Lower lobe of right lung (tissue), 2 donors: ENCODE measurements at places on chromosomes 11 and 22.

DNA sequence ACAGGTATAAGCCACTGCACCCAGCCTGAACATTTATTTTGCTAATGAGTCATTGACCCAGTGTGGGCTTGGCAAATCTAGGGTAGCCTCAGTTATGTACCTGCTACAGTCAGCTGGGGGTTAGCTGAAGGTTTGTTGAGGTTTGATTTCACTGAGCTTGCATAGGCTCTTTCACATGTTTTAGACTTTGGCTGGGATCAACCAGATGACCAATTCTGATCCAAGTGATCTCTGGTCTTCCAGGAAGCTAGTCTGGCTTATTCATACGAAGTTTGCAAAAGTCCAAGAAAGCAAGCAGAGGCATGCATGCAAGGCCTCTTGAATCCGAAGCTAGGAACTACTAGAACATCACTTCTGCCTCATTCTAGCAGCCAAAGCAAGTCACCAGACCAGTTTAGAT is 21.0 kb downstream of the SERPING1 start:
- no peak for DNase-seq

DNA sequence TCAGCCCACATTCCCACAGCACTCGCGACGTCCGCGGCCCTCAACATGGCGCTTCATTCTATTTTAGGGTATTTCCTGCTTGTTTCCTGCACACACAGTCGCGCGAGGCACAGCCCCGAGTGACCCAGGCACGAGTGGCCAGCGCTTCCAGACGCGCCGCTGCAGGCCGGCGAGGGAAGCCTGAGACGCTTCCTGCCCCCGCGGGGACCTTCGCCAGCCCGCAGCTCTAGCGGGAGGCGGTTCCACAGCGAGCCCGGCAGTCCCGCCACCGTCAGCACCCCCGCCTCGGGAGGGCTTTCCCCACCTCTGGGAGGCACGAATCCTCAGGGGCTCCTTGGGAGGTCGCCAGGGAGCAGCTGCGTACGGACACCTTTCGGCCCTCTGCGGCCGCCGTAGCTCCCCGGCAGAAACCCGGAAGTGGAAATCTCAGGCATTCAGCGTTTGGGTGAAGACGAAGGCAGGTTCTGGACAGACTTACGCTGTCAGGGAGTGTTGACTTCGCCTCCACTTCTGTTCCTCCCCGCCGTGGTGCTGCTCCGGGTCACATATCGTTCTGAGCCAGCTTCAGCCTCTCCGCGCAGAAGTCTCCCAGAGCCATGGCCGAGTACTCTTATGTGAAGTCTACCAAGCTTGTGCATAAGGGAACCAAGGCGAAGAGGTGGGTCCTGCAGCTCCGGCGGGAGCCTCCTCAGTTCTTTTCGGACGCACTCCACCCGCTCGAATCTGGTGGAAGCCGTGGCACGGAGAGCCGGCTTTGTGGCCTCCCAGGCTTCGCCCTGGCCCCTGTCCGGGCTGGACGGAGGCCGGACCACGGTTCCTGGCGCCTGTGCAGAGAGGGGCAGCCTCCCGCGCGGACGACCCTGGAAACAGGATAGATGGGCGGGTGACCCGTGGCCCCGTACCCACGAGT is 2925.9 kb upstream of the OR11H1 start:
- DNase-seq = peak; percentile 64

GRCh38 chr11:73856031-73856567 is 20.5 kb downstream of the COA4 start:
- no peak for DNase-seq

DNA sequence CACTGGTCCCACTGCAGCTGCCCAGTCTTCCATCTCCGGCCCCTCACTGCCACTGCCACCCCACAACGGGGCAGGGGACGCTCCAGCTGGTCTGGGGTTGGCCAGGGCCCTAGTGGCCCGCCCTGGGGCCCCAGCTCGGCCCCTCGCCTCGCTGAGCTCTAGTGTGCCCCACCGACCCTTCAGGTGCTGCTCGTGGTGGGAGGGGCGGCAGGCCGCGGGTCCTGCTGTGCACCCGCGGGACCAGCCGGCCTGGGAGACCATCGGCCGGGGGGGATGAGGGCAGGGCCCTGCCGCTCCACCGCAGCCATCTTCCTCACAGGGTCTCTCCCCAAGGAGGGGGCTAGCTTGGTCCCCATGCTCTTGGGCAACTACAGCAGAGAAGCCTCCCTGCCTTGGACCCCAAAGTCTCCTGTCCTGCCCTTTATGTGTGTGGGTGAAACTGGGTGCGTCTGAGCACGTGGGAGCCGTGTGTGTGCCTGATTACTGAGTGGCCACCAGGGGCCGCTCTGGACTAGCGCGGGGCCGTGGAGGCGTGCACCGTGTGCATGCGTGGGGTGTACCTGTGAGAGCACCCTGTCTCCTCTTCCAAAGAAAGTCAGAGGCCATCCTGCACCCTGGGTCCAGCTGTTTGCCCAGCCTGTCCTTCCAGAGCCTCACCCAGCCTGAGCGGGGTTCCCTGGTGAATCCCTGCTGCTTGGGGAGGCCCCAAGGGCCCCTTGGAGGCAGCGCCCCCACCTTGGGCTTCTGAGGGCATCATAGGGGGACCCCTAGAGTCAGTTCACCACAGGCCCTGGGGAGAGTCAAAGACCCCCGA is 6.0 kb upstream of the ACR start:
- peak; percentile 52 for DNase-seq

DNA sequence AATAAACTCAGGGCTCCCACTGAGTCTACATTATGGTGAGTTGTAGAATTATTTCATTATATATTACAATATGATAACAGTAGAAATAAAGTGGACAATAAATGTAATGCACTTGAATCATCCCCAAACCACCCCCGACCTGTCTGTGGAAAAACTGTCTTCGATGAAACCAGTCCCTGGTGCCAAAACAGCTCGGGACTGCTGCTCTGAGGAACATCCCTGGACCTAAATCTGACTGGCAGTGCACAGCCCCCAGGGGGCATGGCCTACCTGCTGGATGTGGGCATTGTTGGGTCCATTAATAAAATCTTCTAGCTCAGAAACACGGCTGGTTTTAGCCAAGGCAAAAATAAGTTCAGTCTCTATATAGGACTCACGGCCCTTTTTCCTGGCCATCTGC is 29.3 kb upstream of the SLC25A1 start:
- DNase-seq = no peak

GRCh38 chr11:57792060-57792541 is 30.5 kb downstream of the CTNND1 start:
- peak; percentile 95 for DNase-seq

DNA sequence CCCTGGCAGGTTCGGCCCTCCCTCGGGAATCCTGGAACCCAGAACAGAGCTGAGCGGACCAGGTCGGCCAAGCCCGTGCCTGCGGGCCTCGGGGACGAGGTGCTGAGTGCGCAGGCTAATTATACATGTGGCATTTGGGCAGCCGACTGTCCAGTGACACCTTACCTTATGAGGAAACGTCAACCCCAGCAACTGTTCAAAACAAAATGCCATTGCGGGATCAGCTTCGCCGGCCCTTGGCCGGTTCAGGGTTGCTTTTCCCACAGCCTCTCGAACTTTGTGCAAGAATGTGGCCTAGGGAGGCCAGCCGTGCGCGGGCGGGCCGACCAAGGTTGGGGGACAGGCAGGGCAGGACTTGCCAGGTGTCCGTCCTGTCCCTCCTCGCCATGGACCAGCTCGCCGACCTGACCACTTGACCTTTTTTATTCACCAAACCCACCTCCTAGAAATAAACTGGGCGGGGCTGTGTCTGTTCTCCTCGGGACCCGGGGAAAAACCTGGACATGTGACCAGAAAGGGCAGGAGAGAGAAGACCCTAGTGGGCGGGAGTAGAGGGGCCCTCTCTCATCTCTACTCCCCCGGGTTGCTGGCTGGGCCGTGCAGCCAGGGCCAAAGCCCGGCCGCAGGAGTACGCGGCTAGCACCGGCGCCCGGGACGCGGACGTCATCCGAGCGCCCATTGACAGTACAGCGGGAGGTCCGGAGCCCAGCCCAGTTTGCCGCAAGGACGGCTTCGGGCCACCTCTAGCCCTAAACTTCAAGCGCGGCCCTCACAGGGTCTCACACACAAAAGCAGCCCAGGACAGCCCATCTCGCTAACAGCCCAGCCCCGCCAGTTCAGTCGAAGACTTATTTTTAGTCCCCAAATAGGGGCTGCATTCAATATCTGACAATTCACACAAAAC is 134.3 kb upstream of the C11orf58 start:
- DNase-seq = peak; percentile 60

- DNase-seq = no peak
Measured at GRCh38 chr11:65035579-65035978, 5.4 kb upstream of the SAC3D1 start.

GRCh38 chr11:111990381-111990780 is 34.8 kb upstream of the DLAT start:
- no peak for DNase-seq

GRCh38 chr22:44446483-44446882 is 51.5 kb downstream of the RTL6 start:
- no peak for DNase-seq

GRCh38 chr22:19292458-19293230 is 1.1 kb upstream of the CLTCL1 start:
- peak; percentile 45 for DNase-seq

- no peak for DNase-seq
Measured at GRCh38 chr11:32831221-32831620, 1.5 kb downstream of the PRRG4 start.

DNA sequence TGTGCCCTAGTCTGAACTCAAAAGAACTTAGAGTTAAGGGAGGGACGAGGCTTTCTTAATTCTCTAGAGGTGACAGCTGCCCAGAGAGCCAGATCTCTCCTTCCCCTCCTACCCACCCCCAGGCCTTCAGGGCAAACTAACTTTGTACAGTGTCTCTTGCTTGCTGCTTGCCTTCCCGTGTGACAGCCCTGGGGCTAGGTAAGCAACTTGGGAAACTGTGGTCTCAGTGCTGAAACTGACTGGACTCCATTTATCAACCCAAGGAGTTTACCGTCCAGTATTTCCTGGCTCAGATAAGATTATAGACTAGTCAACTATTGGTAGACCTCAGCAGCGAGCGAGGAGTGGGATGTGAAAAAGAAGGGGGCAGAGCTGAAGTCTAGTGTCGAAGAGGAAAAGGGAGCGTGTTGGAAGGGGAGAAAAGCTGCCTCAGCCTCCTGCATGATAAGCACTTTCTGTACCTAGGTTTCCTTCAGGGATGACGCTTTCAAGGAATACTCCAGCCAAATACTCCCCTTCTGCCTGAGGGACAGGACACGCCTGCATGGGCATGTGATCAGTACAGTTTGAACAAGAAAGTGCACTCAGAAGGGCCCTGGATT is 43.3 kb upstream of the WEE1 start:
- no peak for DNase-seq

GRCh38 chr11:44264438-44264749 is 45.5 kb downstream of the ALX4 start:
- DNase-seq = no peak

GRCh38 chr11:84905411-84905810 is 721.7 kb downstream of the DLG2 start:
- DNase-seq = no peak

DNA sequence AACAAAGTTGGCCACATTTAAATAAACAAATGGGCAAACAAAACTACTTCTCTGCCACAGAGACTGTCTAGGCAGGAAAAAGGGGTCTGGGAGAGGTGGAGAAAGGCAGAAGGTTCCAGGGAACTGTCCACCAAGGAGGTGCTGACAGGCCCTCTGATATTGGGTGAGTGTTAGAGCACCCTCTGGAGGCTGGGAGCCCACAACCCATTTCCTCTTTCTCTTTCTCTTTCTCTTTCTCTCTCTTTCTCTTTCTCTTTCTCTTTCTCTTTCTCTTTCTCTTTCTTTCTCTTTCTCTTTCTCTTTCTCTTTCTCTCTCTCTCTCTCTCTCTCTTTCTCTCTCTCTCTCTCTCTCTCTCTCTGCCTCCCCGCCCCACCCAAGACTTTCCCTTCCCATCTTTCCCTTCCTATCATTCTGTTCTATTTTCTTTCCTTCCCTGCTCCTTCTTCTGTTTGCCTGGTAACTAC is 912.8 kb downstream of the DLG2 start:
- peak; percentile 50 for DNase-seq

- no peak for DNase-seq
Measured at GRCh38 chr11:65976216-65977176, 15.0 kb downstream of the SART1 start.

DNA sequence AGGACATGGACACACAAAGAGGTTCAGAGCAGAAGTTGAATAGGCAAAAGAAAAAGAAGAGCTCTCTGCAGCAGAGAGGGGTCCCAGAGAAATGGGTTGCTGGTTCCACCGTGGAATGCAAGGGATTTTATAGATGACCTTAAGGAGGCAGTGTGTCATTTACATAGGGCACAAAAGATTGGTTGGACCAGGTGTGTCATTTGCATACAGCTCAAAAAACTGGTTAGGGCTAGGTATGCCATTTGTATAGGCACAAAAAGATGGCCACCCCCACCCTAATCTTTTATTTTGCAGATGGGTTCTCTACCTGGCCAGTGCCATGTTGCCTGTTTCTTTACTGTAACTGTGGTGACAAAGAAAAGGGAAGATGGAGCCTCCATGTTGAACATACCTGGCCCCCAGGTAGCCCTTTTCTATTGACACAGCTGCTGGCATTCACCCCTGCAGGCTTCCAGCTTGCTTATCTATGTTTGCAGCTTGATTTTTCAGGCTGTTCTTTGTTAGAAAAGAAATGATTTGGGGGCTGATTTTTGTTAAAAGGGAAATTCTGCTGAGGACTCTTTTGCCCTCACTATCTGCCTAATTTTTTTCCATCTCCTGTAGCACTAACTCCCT is 3.1 kb upstream of the CAVIN3 start:
- DNase-seq = no peak

DNA sequence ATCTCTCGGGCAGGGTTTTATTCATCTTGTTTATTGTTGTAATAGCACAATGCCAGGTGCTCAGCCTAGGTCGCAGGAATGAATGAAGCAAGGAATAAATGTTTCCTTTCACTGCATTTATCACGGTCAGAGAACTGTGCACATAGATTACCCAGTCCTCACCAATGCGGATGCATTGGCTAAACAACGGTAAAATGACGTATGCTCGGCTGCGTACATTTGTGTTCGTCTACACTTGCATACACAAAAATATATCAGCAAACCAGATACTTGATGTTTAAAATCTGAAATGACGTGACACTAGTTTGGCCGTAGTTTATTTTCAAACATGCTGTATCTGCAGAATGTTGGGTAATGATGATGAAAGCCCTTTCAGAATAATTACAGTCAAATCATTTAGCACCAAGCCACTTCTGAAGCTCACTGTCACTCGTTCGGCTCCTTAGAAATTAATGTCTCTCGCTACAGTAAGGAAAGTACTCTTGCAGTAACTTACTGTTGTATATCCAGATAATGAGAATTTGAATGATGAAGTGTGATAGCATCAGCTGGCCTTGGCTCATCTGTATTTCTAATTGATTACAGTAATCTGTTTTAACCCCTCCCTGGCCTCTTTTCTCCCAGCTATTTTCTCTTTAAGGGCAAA is 268.9 kb downstream of the LRRC4C start:
- DNase-seq = no peak

DNA sequence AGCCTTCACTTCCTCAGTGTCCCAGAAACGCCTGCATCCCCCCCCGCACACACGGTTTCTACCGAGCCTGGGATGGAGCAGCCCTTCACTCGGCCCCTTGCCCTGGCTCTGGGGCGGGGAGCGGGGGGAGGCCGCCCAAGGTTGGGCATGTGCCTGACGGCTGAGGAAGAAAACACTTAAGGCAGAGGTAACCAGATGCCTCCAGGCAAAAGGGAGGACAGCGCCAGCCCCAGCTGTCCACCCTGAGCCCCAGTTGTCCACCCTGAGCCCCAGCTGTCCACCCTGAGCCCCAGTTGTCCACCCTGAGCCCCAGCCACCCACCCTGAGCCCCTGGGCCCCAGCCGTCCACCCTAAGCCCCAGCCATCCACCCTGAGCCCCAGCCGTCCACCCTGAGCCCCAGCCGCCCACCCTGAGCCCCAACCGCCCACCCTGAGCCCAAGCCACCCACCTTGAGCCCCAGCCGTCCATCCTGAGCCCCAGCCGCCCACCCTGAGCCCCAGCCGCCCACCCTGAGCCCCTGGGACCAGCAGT is 3.8 kb upstream of the TTLL8 start:
- no peak for DNase-seq
